ENCODE measurements at places on chromosomes 4 and X. TPM values are rescaled to one million over a fixed set of nuclear protein-coding genes. Genes with fewer than 3 reads are reported as not detected.

SUPT20HL1 gene
- not detected for total RNA-seq

GC gene
- total RNA-seq: not detected

NXF3 gene
- 0.20 TPM for total RNA-seq

CXCL1 gene
- total RNA-seq: 3.0 TPM

ARL9 gene
- not detected for total RNA-seq

LETM1 gene
- total RNA-seq: 46.2 TPM

CLIC2 gene
- total RNA-seq: 13.6 TPM

GATB gene
- total RNA-seq: 142 TPM

Measured in left ventricle myocardium superior (tissue), 1 donor.